BJ (cell line): ENCODE measurements at places on chromosomes 4 and X.

- no peak for DNase-seq
Observed at GRCh38 chr4:106530821-106531220, 162.2 kb upstream of the GIMD1 start.

- no peak for DNase-seq
Observed at GRCh38 chrX:45428831-45429230, 228.2 kb upstream of the DIPK2B start.

- no peak for DNase-seq
Observed at GRCh38 chr4:89316211-89316610, 8.6 kb upstream of the GPRIN3 start.

DNA sequence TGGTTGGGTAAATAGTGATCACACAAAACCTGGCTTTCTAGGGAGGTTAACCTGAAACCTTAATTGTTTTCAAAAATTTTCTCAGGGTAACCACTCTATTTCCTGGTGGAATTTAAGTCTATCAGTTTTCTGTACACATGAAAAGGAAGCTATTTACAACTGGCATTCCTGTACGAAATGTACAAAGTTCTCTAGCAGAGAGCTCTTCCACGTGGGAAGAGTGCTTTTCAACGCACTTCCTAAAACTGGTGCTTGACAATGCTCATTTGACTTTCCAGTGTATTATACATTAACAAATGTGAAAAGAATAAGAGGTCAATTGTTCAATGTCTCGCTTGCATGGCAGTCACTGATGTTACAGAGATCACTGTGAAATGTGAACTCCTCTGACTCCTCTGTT lies 2.8 kb upstream of the SOD3 start:
- no peak for DNase-seq

DNA sequence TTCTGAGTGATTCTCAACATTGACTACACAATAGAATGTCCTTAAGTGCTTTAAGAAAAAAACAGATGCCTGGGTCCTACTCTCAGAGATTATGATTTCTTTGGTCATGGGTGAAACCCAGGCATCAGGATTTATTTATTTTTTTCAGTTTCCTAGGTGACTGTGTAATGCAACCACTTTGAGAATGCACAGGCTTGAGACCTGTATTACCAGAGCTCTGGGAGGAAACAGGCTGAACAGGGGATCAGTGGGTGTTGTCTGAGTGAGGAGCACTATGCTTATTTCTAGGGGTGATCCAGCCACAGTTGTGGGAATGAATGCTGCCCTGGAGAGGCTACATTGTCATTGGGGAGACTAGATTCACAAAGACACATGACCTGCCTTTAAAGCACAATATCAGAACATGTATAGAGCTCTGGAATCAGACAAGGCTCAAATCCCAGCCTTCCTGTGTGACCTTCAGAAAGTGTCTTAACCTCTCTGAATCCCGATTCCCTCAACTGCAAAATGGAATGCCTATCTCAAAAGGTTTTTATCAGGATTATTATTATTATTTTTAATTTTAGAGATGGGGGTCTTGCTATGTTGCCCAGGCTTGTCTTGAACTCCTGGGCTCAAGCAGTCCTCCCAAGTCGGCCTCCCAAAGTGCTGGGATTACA lies 61.6 kb upstream of the PRPS1 start:
- DNase-seq, result no peak

GRCh38 chrX:83508526-83509253 lies 600 bp downstream of the POU3F4 start:
- DNase-seq, result no peak

DNA sequence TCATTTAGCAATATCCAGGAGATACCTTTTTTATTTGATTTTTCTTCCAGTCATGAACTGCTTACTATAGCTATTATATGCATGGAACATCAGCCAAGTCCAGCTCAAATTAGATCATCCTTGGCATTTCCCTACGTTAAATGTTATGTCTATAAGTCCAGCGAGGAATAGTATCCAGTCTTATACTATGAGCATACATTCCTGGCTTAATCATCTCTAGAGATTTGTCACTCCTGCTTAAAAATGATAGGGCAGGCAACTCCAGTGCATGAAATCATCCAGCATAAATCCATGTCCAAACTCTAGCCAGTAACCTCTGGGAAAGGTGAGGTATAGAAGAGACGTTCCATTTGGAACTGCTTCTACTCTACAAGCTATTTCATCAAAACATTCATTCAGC lies 126.7 kb upstream of the VCX2 start:
- no peak for DNase-seq

- no peak for DNase-seq
Observed at GRCh38 chr4:133314991-133315390, 165.9 kb downstream of the PCDH10 start.

DNA sequence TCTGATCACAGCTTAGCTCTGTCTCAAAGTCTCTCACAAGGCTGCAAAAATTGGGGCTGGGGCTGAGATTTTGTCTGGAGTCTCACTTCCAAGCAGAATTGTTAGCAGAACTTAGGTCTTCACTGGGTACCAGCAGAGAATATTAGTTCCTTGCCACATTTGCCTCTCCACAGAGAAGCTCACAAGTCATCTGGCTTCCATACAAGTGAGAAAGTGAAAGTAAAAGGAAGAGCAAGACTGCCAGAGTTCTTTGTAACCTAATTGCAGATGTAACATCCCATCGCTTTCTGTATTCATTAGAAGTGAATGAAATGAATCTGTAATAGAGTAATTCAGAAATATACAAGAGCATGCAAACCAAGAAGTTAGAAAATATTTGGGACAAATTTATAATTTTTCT lies 624.1 kb upstream of the GNPDA2 start:
- no peak for DNase-seq

GRCh38 chr4:16687845-16688244 lies 210.6 kb downstream of the LDB2 start:
- DNase-seq, result no peak

DNA sequence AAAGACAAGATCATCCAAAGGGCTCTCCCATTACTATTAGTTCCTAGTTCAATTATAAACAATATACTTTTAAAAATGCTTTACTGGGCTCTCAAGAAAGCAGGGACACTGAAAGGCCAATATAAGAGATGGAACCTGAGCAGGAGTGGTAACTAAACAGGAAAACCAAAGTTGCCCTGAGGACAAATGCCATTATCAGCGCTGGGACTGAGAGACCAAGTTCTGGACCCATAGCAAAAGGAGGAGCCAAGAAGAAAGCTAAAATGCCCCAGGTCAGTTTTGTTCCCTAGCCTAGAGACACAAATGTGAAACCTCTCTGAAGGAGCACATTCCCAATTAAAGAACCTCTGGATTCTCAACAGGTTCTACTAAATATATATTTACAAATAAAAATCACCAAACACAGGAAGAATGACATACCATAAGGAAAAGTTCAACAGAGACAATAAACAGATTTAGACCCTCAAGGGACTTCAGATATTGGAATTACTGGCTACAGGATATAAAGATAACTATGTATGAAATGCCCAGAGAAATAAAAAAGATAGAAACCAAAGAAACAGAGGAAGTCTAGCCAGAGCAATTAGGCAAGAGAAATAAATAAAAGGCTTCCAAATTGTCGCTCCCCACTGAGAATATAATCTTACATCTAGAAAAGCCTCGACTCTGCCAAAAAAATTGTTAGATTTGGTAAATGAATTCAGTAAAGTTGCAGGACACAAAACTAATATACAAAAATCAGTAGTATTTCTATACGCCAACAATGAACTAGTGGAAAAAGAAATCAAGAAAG lies 67.1 kb downstream of the KLHL8 start:
- no peak for DNase-seq

- DNase-seq, result no peak
Observed at GRCh38 chr4:150098214-150098613, 20.0 kb downstream of the DCLK2 start.

DNA sequence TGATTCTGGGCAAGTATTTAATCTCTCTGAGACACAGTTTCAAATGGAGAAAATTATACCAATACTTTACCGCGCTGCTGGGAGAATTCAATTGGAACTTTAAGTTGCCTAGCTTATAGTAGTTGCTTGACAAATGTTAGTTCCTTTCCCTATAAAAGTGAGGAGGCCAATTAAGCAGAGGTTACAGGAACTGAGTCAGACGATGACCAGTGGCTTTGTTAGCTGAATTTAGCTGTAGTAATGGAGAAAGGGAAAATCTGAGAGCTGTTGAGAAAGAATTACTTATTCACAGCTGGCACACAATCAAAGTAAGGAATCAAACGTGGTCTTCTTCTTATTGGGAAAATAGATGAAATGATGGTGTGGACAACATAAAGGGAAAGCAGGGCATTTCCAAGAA lies 29.6 kb downstream of the SMARCA1 start:
- DNase-seq, result no peak

DNA sequence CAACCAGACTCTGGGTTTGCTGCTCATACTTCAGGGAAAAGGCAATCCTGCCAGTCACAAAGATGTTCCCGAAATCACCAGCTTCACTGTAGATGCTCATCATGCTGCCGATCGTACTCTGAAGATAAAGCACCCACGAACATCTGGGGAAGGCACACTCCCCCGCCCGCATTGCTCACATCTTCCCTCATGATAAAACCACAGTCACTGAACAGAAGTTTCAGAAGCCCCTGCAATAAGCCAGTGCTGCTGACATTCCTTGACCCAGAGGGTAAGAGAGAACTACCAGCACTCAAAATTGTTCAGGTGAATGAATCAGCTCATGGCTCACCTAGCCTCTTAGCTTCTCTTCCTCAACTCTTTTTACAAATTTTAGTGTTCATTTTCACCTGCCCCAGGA lies 43.1 kb downstream of the SRPX2 start:
- DNase-seq, result no peak

DNA sequence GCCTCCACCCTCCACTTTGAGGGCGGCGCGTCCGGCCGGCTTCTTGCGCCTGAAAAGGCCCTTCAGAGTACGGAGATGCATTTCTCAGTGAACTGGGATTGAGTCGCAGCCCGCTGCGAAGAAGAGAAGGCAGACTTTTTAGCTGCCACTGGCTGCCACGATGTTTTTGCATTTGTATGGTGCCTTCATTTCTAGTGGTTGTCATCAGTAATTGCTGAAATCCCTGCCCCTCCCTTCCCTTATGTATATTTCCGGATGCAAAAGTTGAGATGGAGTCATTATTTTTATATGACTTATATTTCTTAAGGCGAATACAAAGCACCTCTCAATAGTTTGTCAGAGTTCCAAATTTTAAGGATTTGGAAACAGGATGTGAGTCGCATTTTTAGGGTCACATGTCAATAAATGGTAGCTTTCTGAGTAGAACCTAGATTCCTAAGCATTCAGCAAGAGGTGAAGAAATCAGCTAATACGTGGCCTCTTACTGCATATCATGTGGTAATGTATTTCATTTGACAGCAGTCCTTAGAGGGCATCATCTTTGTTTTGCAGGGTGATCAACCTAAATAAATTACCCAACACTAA lies 658 bp downstream of the ATP6AP2 start:
- no peak for DNase-seq

DNA sequence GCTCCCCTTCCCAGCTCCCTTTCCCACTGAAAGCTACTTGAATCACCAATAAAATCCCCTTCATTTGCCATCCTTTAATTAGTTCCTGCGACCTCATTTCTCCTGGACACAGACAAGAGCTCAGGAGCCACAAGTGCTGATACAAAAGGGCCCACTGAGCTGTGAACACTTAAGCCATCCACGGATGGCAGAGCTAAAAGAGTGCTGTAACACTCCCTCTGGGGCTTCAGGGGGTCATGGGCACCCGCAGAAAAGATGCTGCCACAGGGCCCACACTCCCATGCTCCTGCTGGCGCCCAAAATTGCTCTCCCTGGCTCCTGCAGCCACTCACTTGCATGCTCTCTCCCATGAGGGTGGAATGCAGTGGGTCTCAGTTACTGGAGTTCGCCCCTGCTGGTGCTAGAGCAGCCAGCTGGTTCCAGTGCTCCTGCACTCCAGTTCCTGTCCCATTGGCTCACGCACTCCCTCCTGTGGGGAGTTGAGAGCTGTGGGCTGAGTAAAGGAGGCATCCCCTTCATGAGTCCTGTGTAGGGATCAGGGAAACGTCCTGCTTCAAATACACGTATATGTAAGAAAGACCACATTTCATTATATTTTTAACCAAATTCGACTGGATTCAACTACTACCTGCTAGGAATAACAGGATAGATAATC lies 1291.0 kb downstream of the ARAP2 start:
- DNase-seq, result no peak

DNA sequence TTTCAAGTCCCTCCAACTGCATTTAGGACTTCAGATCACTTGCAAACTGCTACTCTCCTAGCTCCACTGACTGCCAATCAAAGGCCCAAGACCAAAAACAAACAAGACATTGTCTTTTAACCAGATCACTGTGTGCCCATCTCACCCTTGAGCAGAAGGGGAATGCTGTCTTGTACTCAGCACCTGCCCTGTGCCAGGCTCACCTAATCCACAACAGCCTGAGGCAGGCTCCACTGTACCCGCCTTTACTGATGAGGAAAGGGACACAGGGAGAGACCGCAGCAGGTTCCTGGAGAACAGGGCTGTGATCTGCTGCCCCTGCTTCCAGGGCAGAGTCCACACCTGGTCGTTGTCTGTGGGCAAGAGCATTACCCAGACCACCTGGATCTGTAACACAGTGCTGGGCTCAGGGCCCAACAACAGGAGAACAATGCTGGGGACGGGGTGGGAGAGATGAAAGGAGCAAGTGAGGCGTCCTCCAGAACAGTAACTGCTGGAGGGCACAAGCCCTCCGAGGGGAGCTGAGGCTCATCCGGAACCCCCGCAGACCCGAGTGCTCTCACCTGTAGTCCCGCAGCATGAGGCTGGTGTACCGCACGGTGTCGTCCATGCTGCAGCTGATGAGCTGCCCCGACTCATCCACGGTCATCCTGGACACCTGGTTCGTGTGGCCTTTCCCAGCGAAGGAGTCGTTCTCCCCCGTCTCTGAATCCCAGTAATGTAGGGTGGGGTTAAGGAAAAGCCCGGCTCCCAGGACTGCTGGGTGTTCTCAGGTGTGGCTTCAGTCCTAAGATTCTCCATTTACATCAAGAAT lies 33.9 kb downstream of the WDR1 start:
- DNase-seq, result no peak

DNA sequence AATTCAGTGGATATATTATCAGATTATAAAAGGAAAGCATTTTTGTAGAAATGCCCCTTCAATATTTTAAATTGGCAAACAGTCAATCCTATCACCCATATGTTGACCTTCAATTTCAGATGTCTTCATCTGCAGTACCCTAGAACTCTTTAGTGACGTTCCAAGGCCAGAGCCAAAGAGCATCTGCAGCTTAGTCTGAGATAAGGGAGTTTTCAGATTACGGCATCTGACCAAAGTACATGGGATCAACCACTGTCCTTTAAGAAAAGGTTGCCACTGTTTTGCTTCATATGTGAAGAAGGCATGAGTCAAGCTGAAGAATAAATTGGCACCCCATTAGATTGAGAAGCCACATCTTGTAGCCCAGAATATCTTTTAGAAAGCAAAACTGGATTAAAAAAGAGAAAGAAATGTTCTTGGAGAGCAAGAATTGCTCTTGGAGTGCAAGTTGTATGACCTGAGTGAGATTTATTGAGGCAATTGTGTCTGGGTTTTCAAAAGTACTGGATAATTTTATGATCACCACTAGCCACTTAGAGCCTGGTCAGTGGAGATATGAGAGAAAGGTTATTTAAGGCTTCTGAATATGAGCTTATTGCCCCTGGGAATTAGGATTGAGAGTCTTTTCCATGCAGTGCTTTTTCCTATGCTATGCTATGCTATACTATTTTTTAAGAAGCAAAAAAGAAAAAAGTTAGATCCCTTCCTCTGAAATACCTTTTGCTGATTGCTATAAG lies 251.9 kb upstream of the NR3C2 start:
- DNase-seq, result no peak

GRCh38 chr4:128574706-128575105 lies 234.8 kb upstream of the JADE1 start:
- DNase-seq, result no peak
